ENCODE measurements at places on chromosomes 3 and 15.

- DNase-seq, result no peak
Measured at GRCh38 chr3:69339760-69340159, 46.1 kb downstream of the FRMD4B start.

GRCh38 chr15:68401496-68402431 lies 30.2 kb downstream of the ITGA11 start:
- no peak for DNase-seq

DNA sequence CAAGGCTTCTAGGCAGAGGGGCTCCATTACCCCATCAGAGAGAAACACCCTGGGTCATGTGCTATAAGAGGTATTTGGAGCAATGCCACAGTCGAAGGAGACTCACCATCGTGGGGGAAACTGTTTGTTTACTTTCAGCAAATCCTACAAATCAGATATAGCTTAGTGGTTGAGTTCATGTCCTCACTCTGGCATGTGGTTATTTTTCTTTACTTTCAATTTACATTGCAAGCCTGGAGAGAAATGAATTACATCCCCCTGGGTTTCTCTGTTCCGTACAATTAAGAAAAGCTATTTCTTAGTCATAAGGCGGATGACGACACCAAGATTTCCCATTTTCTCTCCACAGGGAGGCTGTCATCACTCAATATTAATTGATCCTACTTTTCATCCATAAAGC lies 36.9 kb downstream of the RFTN1 start:
- DNase-seq, result no peak

DNA sequence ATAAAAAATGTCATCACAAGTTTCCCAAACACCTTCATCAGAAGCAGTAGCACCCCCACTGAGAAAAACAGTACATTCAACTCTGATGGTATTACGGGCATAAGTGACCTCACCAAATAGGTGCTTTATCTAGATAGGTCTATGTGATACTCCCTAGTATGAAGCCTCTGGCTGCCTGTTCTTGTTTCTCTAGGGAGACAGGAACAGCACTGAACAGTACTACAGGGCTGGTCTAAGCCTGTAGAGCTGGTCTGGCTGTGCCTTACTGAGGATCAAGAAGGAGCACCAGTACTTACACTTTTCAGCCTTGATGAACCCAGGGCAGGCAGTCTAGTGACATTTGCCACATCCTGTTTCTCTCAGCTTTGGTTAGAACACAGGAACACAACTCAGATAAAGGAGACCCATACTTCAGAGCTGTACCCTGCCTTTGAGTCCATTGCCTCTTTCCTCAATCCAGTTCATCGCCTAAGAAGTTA lies 35.9 kb downstream of the OXNAD1 start:
- peak; percentile 62 for DNase-seq

- DNase-seq, result no peak
Measured at GRCh38 chr3:45773072-45773471, 23.3 kb downstream of the SLC6A20 start.

- DNase-seq, result peak; percentile 74
Measured at GRCh38 chr3:38039899-38040261, 872 bp downstream of the DLEC1 start.

- no peak for DNase-seq
Measured at GRCh38 chr3:39273119-39273518, 6.7 kb downstream of the CX3CR1 start.

DNA sequence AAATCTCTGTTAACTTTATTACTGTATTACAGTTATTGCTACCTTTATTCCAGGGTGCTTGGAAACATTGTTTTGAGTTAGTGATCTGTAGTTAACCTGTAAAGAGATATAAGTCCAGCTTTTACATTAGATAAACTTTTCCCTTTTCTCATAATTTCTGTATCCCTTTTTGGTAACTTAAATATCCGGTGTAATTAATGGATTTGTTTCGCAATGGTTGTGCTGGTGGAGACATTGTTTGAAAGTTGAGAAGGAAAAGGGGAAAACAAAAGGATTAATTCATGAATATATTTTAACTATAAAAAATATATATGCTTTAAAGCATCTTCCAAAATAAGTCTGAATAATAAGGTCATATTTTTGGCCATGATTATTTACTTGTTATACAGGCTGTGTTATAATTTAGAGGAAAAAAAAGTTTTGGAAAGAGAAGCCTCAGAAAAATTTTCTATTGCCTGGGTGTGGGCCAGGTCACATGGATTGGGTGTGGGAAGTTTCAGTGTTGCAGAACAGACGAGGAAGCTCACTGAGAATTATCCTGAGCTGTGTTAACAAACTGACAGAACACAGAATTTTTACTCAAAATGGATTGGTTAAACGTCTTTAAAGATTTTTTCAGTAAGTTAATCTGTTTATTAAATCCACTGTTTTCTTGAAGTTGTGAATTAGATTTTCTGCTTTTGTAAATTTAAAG lies 27.7 kb upstream of the IL20RB start:
- no peak for DNase-seq

DNA sequence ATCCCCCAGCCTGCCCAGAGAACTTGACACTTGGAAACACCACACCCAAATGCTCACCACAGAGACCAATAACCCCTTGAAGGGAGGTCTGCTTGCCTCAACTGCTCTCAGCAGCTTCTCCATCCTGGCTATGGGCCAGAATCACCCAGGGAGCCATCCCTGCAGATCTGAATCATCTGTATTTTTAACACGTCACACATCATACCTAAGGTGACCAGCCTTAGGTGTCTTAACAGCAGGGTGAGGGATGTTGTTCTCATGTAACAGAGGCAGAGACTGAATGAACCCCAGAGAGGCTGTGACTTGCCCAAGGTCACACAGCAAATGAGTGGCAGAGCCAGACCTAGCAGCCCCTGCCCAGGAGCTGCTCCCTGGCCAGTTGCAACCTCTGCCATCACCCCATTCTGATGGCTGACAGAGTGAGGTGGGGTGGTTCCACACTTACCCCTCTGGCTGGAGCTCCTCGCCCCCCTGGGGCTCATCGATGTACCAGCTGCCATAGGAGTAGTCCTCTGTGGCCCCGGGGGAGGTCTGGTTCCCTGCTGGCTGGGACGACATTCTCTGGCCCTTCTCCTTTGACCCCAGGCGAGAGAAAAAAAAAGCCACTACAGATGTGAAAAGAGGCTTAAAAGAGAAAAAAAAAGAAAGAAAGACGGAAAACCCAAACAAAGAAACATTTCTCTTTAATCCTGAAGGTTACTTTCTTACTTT lies 722 bp downstream of the STRA6 start:
- no peak for DNase-seq

DNA sequence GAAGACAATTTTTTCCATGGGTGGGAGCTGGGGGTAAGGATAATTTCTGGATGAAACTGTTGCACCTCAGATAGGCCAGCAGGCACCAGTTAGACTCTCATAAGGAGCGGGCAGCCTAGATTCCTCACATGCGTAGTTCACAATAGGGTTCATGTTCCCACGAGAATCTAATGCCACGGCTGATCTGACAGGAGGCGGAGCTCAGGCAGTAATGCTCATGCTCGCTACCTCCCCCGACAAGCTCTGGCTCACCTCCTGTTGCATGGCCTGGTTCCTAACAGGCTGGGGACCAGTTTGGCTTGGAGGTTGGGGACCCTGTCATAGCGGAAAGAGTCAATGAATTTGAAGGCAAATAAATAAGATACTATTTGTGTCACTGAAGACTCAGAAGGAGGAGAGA lies 105.5 kb downstream of the PLD1 start:
- no peak for DNase-seq

- DNase-seq, result no peak
Measured at GRCh38 chr15:25378501-25378901, 60.3 kb downstream of the UBE3A start.

DNA sequence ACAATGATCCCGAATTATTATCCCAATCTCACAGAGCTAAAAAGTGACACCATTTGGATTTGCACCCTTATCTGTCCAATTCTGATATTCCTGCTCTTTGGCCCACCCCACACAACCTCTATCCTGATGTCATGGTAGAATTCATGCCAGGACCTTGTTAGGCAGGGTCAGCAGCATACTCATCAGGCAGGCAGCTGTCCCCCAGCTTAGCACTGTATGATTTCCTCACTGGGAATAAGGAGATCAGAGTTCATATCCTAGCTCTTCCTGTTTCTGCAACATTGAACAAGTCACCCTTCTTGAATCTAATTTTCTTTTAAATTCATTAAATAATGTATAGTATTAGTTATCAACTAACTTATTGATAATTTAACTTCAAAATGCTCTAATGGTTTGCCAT lies 12.0 kb upstream of the C3orf80 start:
- DNase-seq, result no peak

GRCh38 chr3:39712413-39713048 lies 96.9 kb upstream of the MYRIP start:
- no peak for DNase-seq

DNA sequence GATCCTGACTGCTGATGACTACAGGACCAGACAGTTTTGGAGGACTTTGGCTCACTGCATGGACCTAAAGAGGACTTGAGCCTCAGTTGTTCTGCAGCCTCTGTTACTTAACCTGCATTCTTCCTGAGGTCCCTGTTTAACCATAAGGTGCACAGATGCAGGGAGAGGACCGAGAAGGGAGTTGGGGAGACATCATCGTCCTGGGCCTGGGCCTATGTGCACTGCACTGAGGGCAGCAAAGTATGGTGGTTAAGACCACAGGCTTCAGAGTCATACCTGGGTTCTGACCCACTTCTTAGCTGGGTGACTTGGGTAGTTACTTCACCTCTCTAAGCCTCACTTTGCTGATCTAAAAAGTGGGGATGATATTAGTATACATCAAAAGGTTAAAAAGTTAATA lies 21.9 kb downstream of the KY start:
- no peak for DNase-seq

DNA sequence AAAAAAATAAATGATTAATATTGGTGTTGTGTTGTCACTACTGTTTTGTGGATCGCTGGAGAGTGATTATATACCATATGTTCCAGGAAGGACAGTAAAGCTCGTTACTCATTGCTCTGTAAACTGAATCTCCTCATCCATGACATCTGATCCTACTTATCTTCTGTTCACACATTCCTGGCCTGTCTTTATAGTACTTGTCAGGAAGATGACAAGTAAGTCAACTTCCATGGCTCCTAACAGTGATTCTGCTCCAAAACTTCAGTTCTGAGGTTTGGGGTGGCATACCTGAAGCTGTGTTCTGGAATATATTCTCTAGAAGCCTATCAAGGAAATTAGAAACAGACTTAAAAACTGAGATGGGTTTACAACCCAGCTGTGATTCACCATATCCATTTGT lies 288.9 kb downstream of the ZBBX start:
- no peak for DNase-seq

GRCh38 chr3:43917361-43917760 lies 226.6 kb downstream of the ABHD5 start:
- no peak for DNase-seq

GRCh38 chr3:196135693-196136639 lies 54.1 kb upstream of the TFRC start:
- DNase-seq, result no peak

DNA sequence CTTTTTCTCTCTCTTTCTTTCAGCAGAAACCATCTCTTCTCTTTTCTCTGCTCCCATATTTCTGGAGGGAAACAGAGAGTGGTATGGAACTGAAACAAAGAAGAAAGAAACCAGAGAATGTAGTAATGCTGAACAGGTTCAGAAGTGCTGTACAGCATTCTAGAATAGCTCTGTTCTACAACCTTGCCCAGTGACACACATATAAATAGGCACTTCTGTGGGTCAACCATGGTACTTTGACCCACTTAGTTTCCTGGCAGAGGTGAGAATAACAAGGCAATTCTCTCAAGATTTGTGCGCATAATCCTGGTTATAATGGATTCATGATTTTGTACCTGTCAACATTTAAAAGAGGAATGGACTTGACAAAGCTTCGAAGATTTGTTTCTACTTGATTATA lies 12.3 kb downstream of the CFAP91 start:
- DNase-seq, result no peak

DNA sequence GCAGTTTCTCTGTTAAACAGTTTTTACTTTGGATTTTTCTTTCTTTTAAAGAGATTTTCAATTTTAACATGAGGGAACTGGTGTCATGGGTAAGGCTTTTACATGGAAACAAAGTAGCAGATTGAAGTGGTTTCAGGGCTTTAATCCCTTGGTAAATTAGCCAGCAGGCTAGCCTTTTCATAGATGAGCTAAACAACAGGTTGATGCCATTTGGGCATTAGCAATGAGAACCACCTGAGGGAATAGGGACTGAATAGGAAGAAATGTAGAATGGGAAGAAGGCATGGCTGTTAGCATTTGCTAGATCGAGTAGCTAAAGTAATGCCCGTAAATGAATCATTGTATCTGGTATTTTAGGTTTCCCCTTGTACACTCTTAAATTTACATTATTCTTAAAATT lies 165.5 kb upstream of the MLF1 start:
- DNase-seq, result no peak

DNA sequence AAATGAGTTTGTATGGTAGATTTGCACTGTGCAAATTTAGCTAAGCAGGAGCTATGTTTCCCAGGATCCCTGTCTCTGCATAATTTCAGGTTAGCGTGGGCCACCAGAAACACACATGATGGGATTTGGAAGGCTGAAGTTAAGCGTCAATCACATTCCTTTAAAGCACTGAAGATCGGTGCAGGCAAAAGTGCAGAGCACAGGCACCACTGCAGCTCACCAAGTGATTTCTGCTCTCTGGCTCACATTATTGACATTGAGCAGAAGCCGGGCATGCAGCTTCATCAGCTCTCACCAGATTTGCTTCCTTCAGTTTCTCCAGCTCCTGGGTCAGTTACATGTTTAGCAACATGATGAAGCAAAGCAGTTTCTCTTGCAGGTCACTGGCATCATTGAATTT lies 256.4 kb upstream of the TGFBR2 start:
- DNase-seq, result no peak

DNA sequence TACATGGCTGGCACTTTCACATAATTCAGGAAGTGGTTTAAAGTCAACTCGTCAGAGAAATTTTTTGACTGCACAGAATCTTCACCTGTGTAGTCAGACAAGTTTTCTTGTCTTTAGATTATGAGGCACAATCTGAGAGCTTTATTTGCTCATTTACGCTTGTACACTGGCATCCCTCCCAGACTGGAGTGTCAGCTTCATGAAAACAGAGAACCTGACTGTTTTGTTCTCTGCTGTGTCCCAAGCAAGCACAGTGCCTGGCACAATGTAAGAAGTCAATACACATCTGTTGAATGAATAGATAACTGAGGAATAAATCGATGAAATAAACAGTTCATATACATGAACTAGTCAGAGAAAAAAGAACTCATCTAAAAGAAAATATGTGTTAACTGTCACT lies 846.1 kb upstream of the CFAP20DC start:
- DNase-seq, result no peak

DNA sequence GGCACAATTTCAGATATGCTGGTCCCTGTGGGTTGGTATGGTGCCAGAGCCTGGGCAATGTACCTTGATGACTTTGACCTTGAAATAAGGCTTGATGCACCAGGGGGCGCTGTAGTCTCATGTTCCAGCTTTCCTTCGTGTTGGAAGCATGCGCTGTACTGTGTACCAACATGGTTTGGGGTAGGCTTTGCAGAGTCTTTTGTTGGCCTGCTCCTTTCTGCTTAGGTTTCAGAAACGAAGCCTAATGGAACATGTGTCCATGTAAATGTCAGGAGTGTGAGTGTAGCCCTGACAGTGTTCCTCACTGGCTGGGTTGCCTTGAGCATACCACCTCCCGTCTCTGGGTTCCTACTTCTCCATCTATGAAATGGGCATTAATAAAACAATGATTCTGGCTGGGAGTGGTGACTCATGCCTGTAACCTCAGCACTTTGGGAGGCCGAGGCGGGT lies 3.6 kb upstream of the CCR4 start:
- DNase-seq, result peak; percentile 81

- no peak for DNase-seq
Measured at GRCh38 chr3:184710870-184711492, 883 bp downstream of the MAGEF1 start.

Data from CD4-positive, alpha-beta T cell treated with Interleukin-1 beta for 1 hour (primary cell).